ENCODE measurements at places on chromosomes 2 and 18.

- DNase-seq = no peak
These were observed 163.4 kb downstream of the MYCN start for GRCh38 chr2:16103614-16104314.

- no peak for DNase-seq
These were observed 126.3 kb upstream of the SERTAD2 start for GRCh38 chr2:64780041-64780440.

DNA sequence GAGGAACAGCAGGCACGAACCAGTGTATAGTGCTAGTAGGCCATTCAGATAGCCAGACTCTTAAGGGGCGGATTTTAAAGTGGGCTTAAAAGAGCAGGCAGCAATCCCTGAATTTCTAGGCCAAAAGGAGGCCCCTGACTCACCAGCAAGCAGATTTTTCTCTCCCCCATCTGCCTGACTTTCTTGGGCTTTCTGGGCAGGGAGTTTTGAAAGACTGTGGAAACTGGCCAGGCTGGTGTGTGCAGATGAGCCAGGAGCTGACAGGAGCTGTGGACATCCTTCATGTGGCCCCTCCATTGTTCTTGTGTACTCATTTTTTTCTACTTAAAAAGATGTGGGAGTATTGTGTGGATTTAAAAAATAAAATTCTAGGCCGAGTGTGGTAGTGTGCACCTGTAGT lies 59.0 kb downstream of the GLI2 start:
- DNase-seq = no peak

GRCh38 chr2:200081236-200081635 lies 125.9 kb downstream of the MAIP1 start:
- peak; percentile 55 for DNase-seq

DNA sequence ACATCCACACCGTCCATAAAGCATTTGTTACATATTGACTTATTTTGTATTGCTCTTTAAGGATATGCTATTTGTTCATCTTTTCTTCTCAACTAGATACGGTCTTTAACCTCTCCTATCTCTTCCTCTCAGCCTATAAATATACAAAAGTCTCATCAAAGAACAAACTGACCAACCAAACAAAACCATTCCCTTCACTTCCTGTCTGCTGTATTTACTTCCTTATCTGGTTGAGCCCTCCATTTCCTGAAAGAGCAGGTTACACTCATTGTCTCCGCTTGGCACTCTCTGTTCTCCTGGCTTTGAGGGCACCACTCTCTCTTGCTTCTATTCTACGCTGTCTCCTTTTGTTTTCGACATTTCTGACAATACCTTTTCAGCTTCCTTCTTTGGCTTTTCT lies 431.9 kb upstream of the TCF4 start:
- DNase-seq = no peak

DNA sequence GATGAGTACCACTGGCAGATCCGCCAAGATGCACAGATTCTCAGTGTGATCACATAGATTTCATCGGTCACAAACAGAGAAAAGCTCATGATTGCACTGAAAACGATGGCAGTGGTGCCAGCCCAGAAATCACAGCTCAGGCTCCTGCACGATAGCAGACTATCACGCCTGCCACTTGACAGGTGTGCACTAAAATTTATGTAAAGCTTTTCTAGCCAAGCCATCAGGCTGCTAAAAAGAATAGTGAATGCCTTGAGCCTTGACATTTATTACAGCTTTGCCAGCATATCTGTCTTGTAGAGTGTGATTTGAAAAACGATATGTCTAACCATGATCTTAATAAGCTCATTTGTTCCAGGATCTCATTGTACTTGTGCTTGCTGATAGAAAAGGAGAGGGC lies 409.5 kb upstream of the CWC22 start:
- DNase-seq = no peak

DNA sequence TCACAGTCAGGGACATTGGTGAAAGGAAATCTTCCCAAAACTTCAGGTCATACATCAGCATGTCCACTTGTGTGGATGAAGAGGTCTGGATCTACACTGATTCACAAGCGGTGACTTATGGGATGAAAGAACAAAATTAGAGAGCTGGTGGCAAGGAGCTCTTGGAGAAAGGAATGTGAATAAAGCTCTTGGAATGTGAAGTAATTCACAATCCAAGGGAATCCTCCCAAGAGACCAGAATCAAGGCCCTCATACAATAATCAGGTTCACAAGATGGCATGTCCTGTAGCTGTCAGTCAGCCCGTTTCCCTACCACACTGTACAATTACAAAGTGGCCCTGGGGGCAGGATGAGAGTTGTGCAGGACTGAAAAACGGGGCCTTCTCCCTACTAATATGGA lies 96.2 kb downstream of the MRPS9 start:
- DNase-seq = no peak

- no peak for DNase-seq
These were observed 22.8 kb upstream of the DGKD start for GRCh38 chr2:233331536-233331935.

- DNase-seq = no peak
These were observed 370.7 kb upstream of the LRATD1 start for GRCh38 chr2:14261771-14262170.

DNA sequence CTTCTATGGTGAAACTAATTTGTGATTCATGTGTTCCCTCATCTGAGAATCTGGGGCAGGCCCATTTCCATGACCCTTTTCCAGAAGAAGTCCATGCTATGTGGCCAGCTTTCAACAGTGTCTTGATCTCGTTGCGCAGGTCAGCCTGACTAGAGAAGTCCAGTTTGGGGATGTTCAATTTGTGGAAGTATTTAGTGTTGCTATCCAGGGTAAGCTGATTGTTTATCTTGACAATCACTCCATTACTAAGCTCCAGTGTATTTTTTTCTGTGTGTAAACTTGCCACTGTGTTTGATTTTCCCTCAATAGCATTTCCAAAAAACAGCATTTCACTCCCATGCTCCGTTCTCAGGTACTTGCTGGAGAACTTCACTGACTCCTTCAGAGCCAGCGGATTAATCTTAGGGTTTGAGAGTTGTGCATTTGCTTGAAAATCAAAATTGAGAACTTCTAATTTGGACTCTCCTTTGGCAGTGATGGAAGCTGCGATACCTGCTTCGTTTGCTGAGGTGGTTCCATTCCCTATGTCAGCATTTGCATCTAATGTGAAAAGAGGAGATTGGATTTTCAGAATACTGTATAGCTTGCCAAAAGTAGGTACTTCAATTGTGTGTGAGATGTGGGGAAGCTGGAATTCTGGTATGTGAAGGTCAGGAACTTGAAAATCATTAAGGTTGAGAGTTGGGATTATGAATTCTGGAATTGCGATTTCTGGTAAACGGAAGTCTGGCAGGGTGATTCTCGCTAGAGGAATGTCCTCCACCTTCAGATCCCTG lies 35.7 kb downstream of the APOB start:
- no peak for DNase-seq

DNA sequence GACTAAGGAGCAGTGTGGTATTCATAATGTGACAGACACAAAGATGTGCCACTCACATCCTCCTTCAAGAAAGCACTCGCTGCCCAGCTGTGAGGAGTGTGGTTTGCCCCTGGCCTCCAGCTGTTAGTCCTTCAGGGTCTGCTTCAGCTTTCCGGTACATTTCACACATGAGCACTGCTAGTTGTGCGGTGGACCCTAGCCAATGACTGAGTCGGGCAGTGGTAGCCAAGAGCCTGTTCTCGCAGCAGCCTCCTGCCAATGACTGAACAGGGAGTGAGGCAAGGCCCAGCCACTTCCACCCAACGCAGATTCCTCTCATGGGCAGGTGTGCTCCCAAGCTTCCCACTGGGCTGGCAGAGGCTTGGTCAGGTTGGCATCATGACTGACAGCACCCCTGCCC lies 254.3 kb downstream of the RBM43 start:
- DNase-seq = no peak

- no peak for DNase-seq
These were observed 239.9 kb upstream of the ID2 start for GRCh38 chr2:8441986-8442385.

GRCh38 chr2:232623768-232624765 lies 9.3 kb upstream of the EFHD1 start:
- DNase-seq = no peak

DNA sequence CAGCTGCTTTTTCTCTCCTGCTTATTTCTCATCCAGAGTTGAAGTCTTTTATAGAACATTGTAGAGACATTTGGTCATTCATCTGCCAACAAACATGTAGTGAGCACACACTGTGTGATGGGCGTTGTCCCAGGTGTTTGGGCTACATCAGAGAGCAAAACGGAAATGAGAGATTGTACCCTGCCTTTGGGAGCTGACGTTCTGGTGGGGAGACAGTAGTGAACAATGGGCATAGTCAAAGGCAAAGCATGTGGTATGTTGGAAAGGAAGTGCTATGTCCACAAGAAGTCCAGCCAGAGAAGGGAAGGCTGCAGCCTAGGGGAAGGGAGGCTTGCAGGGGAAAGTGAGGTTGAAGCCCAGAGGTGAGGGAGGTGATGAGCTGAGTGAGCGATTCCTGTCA lies 78.1 kb downstream of the PIEZO2 start:
- peak; percentile 22 for DNase-seq

GRCh38 chr2:197596766-197597165 lies 78.6 kb downstream of the RFTN2 start:
- DNase-seq = no peak

DNA sequence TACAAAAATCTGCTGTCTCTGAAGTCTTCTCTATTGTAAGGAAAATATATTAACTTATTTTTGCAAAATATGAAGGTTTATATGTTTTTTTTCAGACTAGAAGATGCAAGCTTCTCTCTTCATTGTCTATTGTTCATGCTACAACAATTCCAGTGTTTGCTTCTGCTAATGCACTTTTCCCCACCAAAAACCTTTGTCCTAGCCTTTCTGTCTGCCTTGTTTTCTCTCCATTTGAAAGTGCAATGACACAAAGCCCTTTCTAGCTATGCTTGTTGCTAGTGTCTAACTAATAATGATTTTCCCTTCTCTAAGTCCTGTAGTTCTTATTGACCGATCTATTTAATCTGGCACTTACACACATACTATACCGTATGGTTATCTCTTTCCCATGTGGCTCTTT lies 369.5 kb upstream of the CELF4 start:
- DNase-seq = no peak

Measured in SK-MEL-5 (cell line).